ENCODE measurements at places on chromosomes 5 and 9.

DNA sequence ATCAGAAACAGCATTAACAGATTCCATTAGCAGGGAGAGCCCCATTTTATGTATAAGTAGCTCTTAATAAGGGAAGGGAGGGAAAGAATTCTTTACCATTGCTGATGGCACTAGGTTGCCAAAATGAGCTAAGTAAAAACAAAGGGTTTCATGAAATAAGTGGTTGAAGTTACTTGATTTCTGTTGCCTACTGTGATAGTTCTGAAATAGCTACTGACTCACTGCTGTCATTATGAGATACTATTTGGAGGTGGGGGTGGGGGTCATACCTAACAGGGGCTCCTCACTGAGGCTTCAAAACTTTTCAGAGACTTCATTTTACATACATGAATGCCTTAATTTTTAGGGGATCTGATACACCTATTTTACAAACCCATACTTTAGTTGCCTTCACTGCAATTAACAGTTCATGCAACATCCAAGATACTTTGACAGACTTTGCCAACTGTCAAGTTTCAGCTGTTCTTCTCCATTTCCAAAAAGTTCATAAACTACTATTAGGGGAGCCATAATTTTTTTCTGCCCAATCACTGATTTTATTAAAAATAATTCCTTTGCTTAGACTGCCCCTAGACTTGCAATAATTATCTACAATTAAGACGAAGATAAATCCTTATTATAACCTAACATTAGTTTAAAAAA is 4.6 kb downstream of the HOMER1 start:
- no peak for DNase-seq

GRCh38 chr5:125011014-125011413 is 264.6 kb upstream of the ZNF608 start:
- DNase-seq: no peak

- no peak for DNase-seq
These were observed 19.7 kb downstream of the GLRA1 start for GRCh38 chr5:151904909-151905308.

DNA sequence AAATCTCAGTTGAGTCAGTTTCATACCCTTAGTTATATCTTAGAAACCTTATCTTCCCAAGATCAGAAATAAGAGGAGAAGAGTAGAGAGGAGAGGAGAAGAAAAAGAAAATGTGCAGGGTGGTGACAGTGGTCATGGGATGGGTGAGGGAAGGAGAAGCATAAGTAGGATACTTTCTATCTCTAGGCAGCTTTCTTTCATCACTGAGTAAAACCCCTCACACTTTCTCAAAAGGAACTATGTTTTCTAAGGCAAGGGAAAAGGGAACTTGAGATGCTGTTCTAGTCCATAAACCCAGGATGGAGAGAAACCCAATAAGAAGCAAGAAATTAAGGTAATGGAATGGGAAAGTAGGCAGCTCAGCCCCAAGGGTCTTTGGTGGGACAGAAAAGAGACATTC is 225.3 kb downstream of the MCTP1 start:
- no peak for DNase-seq

GRCh38 chr9:107219486-107220077 is 63.5 kb upstream of the RAD23B start:
- no peak for DNase-seq

DNA sequence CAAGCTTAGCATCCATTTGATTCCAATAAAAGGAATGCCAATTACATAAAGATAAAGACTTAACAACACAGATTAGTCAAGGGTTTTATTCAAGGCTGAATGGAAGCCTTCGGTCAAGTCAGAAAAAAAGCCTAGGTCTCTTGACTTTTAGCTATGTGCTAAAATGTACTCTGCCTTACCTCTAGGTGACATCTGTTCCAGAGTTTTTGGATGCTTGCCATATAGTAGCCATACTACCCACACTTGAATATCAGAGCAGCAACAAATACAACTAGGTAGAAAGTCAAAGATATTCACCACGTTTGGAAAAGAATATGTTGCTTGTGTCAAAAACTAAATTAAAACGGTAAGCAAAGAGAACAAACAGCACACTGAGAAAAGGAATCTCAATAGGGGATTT is 484.7 kb downstream of the ELAVL2 start:
- no peak for DNase-seq

- DNase-seq: no peak
These were observed 1867.9 kb upstream of the NUDT12 start for GRCh38 chr5:105430516-105430915.
